ENCODE measurements at places on chromosomes 11 and 22.
A peak's percentile ranks its signal among the peaks of the same experiment; 100 is the strongest.

GRCh38 chr11:18027475-18027874 lies 14.6 kb upstream of the SERGEF start:
- H3K27ac ChIP-seq = no peak overlapping the region
- no peak for DNase-seq
- H3K36me3 ChIP-seq = no peaks in the 10 kb centered on the region

- H3K4me1 ChIP-seq = no peaks in the 10 kb centered on the region
- H3K36me3 ChIP-seq = no peaks in the 10 kb centered on the region
- DNase-seq = no peak
Measured at GRCh38 chr22:33706100-33706499, 214.2 kb downstream of the LARGE1 start.

DNA sequence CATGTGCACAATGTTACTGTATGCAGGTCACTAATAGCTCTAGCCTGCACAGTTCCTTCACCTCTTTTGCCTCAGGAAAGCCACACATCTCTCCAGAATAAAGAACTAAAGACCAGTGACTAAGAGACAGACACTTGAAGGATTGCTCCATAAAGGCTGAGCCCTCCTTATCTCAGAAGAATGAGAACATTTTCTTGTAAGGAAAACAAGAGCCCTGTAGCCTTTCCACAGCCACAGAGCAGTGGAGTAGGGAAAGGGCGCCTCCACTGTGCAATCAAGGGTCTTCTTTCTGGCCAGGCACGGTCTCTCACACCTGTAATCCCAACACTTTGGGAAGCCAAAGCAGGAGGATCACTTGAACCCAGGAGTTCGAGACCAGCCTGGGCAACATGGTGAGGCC lies 202.6 kb upstream of the TMEM45B start:
- no peaks in the 10 kb centered on the region for H3K4me1 ChIP-seq
- H3K36me3 ChIP-seq = no peaks in the 10 kb centered on the region
- peaks cover 14% of the 10 kb centered on the region for H3K27me3 ChIP-seq
- H3K27ac ChIP-seq = no peak overlapping the region
- no peak overlapping the region for H3K4me3 ChIP-seq

GRCh38 chr11:24357620-24358410 lies 139.0 kb upstream of the LUZP2 start:
- DNase-seq = peak; percentile 53
- H3K36me3 ChIP-seq = no peaks in the 10 kb centered on the region
- H3K4me1 ChIP-seq = peaks cover 26% of the 10 kb centered on the region
- no peaks in the 10 kb centered on the region for H3K27me3 ChIP-seq
- peak overlapping the region; percentile 83 for H3K27ac ChIP-seq
- H3K4me3 ChIP-seq = no peak overlapping the region

DNA sequence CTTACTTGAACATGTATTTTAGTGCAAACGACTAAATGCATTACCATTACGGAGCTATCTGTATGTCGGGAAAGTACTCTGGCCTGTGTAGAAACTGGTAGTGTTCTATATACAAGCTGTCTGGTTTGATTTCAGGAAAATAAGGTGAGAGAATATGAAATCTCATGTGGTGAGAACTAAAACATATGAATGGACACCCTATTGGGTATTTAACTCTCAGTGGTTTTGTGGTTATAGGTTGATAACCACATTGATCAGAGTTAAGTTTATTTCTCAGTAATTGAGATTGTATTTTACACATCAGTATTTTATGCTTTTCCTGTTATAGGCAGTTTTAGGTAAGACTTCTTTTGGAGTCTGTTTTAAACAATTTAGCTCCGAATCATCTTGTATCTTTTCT lies 10.4 kb downstream of the ANO5 start:
- H3K27ac ChIP-seq = no peak overlapping the region
- no peak overlapping the region for H3K4me3 ChIP-seq
- no peaks in the 10 kb centered on the region for H3K4me1 ChIP-seq
- DNase-seq = no peak

DNA sequence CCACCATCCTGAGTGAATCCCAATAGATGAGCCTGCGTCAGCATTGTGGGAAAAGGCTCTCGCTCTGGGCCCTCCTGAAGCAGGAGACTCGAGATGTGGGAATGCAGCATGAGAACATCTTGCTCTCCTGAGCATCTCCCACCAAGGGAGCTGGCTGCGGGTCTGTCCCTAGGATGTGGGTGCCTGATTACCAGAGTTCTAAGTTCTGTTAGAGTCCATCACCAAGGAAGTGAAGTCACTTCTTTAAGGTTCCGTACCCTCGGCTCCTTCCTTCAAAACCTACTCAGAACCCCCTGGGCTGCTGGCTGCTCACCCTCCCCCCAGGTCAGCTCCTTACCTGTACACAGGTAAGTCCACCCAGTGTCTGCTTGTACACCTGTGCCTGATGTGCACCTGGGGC lies 100.5 kb upstream of the IGLL5 start:
- H3K27ac ChIP-seq = peak overlapping the region; percentile 86
- H3K4me1 ChIP-seq = peaks cover 42% of the 10 kb centered on the region
- no peaks in the 10 kb centered on the region for H3K36me3 ChIP-seq

DNA sequence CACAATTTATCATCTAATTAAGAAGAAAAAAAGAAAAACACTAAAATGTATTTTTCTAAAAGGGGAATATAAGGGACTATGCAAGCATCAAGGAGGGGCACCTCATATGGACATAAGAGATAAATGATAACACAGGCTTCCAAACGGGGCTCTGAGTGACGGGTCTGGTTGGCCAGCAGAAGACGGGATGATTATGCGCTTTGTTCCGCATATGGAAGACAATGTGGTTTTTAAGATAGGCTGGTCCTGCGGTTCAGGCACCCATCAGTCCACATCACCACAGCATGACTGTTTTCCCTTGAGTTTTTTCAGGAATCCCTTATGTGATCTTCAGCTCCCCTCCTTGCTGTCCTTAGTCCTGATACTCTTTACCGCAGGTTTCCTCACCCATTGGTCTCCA lies 404.6 kb downstream of the OPCML start:
- DNase-seq = no peak
- H3K27ac ChIP-seq = no peak overlapping the region
- H3K4me3 ChIP-seq = no peak overlapping the region
- peaks cover 21% of the 10 kb centered on the region for H3K27me3 ChIP-seq
- H3K36me3 ChIP-seq = no peaks in the 10 kb centered on the region

DNA sequence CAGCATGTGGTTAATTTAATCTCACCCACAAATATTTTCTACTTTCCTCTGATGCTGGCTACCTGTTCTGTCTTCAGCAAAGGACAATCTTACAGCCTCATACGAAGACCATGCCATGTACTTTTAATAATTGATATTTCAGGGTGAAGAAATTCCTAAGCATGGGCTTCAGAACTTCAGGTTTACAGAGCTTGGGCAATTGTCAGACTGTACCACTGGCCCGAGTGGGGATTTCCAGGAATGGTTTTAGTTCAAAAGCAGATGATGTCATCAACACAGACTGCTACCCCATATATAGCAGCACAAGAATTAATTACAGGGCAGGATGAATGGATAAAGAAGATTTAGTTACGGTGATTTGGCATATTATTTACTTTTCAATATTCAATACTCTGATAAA lies 171.8 kb downstream of the ETS1 start:
- no peak for DNase-seq
- no peak overlapping the region for H3K27ac ChIP-seq
- H3K36me3 ChIP-seq = no peaks in the 10 kb centered on the region
- H3K4me3 ChIP-seq = no peak overlapping the region

DNA sequence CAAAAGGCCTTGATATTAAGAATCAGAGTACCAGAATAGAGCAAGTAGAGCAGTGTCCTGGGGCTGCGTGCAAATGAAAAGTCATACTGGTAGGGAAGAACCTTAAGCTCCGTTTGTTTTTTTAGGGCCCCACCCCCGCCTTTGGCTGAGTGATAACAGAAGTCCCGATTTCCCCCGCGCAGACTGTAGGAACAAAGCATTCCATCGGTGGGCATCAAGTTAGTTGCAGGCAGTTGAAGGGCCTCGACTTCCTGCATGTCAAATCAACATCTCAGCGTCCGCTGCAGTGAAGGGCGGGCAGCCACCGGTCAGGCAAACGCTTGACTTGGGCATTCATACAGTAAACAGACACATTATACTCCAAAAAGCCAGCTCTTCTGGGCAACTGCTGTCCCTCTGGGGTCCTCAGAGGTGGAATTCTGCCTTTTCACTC lies 11.7 kb downstream of the LRP4 start:
- no peaks in the 10 kb centered on the region for H3K27me3 ChIP-seq
- no peak overlapping the region for H3K27ac ChIP-seq
- no peaks in the 10 kb centered on the region for H3K4me1 ChIP-seq
- no peak for DNase-seq
- no peak overlapping the region for H3K4me3 ChIP-seq
- no peaks in the 10 kb centered on the region for H3K36me3 ChIP-seq

DNA sequence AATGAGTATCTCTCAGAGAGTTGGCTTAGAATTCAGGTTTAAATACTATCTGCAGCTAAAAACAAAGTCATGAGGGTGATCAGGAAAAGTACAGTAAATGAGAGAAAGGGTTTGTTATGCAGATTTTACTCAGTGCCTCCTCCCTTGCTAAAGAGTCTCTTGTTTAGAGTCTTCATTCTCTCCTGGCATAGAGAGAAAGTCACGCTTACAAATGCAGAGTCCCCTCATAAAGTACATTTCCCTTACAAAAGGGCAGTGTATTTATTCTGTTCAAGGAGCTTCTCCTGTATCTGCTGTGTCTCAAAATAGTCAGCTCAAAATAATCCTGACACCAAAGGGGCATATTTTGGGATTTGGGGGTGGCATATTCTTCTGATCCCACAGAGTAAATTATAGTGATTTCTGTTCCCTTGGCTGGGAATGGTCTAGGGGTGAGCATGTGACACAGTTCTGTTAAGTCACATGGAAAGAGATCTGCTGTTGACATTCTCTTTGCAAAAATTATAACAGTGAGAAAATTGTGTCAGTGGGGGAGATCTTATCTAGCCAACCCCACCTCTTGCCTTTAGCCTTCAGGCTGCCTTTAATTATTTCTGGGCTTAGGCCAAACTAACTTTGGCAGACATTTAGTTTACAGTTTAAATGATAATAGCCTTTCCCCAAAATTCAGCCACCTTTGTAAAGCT lies 102.9 kb downstream of the MTNR1B start:
- no peak for DNase-seq
- H3K36me3 ChIP-seq = no peaks in the 10 kb centered on the region
- H3K4me1 ChIP-seq = no peaks in the 10 kb centered on the region

DNA sequence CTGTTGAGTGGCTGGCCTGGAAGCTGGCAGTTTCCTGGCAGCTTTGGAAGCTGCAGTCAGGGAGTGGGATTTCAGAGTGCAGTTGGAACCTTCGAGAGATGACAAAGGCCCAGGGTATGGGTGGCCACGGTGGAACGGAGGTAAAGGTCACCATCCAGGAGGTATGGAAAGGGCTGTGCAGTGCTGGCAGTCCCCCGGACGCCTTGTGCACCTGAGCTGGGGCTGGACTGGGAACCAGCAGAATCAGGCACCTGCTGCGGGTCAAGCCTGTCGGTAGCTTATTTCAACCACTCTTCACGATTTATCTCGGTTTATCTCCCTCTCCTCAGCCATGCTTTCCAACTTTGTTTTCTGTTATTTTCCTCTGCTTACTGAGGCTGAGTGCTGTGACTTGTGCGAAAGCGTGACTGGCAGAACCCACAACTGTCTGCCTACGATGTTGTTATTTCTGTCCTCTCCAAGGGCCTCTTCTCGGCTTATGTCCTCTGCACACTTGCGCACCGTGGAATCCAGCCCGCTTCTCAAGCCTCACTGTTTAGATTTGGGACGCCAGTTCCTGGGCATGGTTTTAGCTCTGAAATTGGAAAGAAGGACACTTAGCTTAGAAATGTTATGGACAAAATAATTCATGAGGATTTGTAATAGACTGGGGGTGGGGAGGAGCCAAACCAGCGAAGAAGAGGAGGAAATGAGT lies 24.0 kb upstream of the ATXN10 start:
- H3K27ac ChIP-seq = no peak overlapping the region
- no peak overlapping the region for H3K4me3 ChIP-seq
- H3K4me1 ChIP-seq = peaks cover 9% of the 10 kb centered on the region
- DNase-seq = no peak

GRCh38 chr22:23137905-23138561 lies 3.8 kb downstream of the RSPH14 start:
- peaks cover 61% of the 10 kb centered on the region for H3K4me1 ChIP-seq
- H3K4me3 ChIP-seq = 0 out of 2 replicates have a peak overlapping the region, but pooled peaks have one; percentile 25
- DNase-seq = peak; percentile 81
- H3K36me3 ChIP-seq = no peaks in the 10 kb centered on the region

GRCh38 chr22:22692707-22693530 lies 48.5 kb downstream of the GGTLC2 start:
- H3K4me3 ChIP-seq = no peak overlapping the region
- no peaks in the 10 kb centered on the region for H3K4me1 ChIP-seq
- DNase-seq = peak; percentile 54
- no peaks in the 10 kb centered on the region for H3K27me3 ChIP-seq
- H3K36me3 ChIP-seq = no peaks in the 10 kb centered on the region

DNA sequence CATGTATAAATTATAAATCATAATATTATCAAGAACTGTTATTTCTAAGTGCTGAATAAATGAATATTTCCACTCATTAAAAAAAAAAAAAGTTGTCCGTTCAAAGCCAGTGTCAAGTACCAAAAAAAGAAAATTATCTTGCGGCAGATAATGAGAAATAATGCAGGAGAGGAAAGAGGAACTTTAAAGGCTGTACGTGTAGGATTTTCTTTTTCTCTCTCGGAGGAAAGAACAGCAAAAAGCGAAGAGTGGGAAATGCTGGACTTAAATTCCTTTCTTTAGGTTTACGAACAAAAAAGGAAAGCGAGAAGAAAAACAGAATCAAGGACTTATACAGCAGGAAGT lies 999 bp upstream of the CCDC83 start:
- peak overlapping the region; percentile 69 for H3K27ac ChIP-seq
- no peak for DNase-seq
- H3K36me3 ChIP-seq = no peaks in the 10 kb centered on the region
- peaks cover 14% of the 10 kb centered on the region for H3K4me1 ChIP-seq
- no peaks in the 10 kb centered on the region for H3K27me3 ChIP-seq

- peaks cover 18% of the 10 kb centered on the region for H3K27me3 ChIP-seq
- H3K36me3 ChIP-seq = no peaks in the 10 kb centered on the region
- no peak overlapping the region for H3K4me3 ChIP-seq
- no peak overlapping the region for H3K27ac ChIP-seq
Measured at GRCh38 chr11:17541330-17541885, 2.8 kb downstream of the USH1C start.

DNA sequence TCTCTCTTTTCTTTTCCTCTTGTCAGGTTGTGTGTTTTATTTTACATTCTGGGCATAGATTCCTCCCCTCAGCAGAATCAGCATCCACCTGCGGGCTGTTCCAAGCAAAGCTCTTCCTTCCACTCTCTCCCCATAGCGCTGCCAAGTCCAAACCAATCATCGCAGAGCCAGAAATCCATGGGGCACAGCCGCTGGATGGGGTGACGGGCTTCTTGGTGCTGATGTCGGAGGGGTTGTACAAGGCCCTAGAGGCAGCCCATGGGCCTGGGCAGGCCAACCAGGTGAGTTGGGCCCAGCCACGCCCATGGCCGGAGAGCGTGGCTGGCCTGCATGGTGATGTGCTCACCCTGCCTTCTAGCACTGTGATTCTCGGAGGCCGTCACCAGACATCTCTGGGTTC lies 22.1 kb downstream of the TAB1 start:
- H3K27ac ChIP-seq = no peak overlapping the region
- no peak overlapping the region for H3K4me3 ChIP-seq
- DNase-seq = no peak
- H3K4me1 ChIP-seq = no peaks in the 10 kb centered on the region

- no peaks in the 10 kb centered on the region for H3K4me1 ChIP-seq
- no peak overlapping the region for H3K27ac ChIP-seq
- no peak for DNase-seq
- H3K36me3 ChIP-seq = no peaks in the 10 kb centered on the region
- H3K27me3 ChIP-seq = peaks cover 16% of the 10 kb centered on the region
Measured at GRCh38 chr11:126703662-126704061, 296.9 kb downstream of the KIRREL3 start.

Measured in DND-41 (cell line).